NCI-H460 (cell line): ENCODE measurements at places on chromosomes 11 and 22.
A peak's percentile ranks its signal among the peaks of the same experiment; 100 is the strongest.

DNA sequence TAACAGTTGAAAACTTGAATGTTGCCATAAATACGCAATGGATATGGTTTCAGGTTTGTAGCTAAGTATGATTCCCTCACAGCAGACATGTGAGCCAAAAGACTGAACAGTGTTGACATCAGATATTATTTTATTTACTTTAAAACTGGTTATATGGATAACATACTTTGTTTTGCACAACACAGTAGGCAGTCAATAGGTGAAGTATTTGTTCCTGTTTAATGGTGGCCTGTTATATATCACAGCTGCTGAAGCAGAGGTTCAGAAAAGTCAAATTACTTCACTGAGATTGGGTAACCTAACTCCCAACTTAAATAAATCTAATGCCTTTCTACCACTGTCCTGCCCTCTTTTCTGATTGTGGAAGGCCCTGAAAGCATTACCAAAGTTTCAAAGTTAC is 44.6 kb downstream of the YAP1 start:
- no peak for DNase-seq

- no peak for DNase-seq
Observed at GRCh38 chr22:40256516-40256915, 78.8 kb downstream of the TNRC6B start.

GRCh38 chr22:40533712-40534378 is 102.7 kb downstream of the MRTFA start:
- no peak for DNase-seq

DNA sequence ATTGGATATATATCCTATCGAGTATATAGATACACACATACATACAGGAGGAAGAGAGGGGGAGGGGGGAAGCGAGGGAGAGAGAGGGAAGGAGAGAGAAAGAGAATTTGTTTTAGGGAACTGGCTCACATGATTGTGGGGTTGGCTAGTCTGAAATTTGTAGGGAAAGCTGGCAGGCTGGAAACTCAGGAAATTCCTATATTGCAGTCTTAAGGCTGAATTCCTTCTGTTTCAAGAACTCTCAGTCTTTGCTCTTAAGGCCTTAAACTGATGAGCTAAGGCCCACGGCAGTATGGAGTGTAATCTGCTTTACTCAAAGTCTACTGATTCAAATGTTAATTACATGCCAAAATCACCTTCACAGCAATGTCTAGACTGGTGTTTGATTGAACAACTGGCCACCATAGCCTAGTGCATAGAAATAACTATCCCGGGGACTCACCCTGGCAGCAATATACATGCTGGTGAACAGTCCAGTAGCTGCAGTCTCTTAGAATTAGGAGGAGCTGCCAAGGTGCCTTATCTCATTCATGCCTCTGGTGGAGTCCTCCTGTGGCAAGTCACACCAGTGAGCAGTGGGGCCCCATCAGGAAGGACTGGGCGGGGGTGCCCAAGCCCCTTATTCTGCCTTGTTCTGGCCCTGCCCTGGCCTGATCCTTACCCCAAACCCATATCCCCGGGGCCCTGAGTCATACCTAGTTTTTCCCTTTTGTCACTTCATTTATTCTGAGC is 59.7 kb upstream of the AMPD3 start:
- no peak for DNase-seq

DNA sequence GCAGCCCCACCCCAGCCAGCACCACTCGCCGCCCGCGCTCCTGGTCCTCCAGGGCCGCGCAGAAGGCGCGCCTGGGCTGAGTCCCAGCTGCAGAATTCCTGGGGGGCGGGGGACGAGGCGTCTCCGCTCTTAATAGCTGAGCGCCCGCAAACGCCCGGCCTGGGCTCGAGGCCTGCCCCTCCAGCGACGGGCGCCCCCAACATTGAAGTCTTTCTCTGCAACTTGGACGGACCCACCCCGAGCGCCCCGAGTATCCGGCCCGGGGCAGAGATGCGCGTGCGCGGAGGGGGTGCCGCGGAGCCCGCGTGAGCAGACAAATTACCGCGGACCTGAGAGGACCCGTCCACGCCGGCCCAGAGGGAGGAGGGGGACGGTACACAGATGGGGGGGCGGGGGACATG is 6.7 kb upstream of the SYT7 start:
- DNase-seq: no peak

GRCh38 chr11:120432056-120433018 is 79.2 kb upstream of the GRIK4 start:
- peak; percentile 73 for DNase-seq

- DNase-seq: no peak
Observed at GRCh38 chr22:38211556-38211955, 9.8 kb downstream of the MAFF start.

- no peak for DNase-seq
Observed at GRCh38 chr11:29310725-29311342, 706.0 kb downstream of the KCNA4 start.

DNA sequence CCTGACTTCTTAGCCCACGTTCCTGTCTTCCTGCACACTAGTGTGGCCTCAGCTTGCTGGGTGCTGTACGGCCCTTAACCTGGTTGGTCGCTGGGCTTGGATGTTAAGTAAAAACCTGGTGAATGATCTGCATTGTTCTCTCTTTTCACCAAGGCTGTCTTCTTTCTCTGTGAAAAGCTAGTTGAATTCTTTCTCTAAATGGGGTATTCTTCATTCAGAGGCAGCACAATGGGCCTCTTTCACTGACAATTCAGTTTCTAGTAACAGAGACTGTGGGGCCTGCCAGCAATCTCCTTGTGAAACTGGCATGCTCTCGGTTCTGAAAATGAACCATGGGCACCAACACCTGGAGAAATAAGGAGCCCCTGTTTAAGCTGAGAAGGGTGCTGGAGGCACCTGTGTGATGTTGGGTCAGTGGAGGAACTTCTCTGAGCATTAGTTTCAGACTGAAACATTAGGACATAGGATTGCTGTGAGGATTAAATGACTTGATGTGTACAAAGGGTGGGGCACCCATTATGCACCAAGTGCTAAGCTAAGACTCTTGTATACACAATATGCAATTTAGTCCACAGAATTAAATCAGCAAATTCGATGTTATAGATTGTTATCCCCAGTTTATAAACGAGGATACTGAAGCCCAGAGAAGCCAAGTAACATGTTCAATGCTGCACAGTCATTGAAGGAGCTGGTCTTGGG is 33.1 kb upstream of the ELF5 start:
- peak; percentile 15 for DNase-seq

- DNase-seq: no peak
Observed at GRCh38 chr11:3042496-3043314, 14.5 kb downstream of the CARS1 start.

DNA sequence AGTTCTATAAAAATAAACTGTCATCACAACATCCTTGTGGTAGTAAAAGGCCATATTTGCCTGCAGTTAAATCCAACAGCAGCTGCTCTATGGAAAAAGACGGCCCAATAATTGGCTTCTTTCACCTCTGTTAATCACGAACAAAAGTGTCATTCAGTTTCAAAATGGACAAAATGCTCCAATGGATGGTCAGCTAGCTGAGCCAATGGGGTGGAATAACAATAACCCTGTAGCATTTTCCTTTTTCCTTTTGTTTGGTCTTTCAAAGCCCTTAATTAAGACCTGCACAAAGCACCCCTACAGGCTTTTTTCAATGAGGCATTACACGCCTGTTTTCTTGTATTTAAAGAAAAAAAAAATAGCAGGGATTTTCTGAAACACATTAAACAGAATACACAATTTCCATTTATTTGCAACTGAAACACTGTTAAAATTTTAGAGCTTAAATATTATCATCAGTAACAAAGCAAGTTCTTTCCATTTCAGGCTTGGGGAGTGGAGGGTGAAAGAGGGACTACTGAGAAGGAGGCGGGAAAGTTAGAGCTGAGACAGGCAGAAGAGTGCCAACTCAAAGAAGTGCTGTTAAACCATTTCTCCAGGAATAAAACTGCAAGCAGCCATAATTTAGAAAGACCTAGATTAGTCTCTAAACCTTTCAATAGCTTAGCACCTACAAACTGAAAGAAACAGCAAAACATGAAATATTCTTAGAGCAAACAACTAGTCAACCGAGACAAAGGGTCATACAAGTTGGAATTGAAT is 28.7 kb downstream of the LGR4 start:
- no peak for DNase-seq

GRCh38 chr22:29216011-29216872 is 10.5 kb downstream of the EMID1 start:
- DNase-seq: no peak

DNA sequence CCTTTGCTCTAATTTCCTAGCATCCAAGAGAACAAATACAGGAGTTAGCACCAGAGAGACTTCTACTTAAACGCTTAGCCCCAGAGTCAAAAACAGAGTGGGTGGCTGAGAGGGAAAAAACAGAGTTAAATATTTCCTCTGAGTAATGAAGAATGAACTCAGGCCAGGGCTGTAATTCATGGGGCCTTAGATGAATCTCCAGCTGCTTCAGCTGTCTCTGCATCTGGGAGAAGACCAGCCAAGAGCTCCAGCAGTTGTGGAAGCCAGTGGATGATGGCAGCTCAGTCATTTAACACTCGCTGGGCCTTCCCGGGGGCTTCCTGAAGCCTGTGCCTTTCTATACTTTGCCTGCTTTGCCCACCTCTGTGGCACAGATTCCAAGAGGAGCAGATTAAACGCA is 5.7 kb upstream of the ADAMTS15 start:
- DNase-seq: no peak

DNA sequence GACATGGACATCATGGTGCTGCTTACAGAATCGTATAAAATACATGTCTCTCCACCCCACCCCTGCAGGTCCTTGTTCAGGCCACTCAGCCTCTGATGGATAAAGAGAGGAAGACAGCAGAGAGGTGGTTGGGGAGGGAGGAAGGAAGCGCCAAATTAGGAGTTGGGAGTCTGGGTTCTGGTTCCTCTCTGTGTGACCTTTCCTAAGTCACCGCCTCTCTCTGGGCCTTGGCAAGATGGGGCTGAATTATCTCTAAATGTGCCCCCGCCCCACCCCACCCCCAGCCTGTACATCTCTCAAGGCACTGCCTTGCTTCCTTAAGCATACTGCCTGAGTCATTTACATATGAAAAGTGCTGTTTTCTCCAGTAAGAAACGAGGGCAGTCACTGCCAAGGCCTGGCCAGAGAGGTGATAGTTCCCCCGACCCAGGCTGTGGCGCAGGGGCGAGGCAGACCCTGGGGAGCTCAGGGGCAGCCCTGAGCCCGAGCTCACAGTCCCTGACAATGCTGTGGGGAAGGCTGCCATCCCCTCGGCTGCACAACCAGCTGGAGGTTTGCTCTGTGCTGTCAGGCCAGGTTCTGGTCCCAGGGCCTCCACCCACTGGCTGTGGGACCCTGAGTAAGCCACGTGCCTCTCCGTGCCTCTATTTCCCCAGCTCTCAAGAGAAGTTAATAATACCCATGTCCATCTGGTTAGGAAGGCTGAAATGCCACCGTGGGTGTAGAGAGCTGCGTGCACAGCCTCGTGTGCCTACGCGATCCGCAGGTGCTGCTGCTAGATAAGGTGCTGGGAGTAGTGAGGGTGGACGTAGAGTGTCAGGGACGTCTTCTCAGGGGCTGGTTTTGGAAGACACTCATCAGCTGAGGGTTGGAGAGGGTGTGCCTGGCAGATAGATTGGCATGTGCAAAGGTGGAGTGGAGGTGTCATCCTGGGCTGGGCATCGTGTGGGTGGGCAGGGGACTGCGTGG is 55.3 kb downstream of the CACNA1I start:
- DNase-seq: no peak

GRCh38 chr11:90284171-90284570 is 61.3 kb upstream of the CHORDC1 start:
- DNase-seq: no peak

GRCh38 chr11:10298342-10298741 is 4.3 kb upstream of the SBF2 start:
- DNase-seq: no peak

GRCh38 chr11:114179234-114179941 is 116.8 kb upstream of the NNMT start:
- no peak for DNase-seq

GRCh38 chr11:59501931-59502330 is 1.4 kb upstream of the OR4D11 start:
- no peak for DNase-seq

- no peak for DNase-seq
Observed at GRCh38 chr22:25137577-25138525, 61.8 kb upstream of the CRYBB3 start.

- DNase-seq: no peak
Observed at GRCh38 chr22:19275919-19276600, 15.5 kb downstream of the CLTCL1 start.

GRCh38 chr11:81579339-81579738 is 1154.3 kb downstream of the FAM181B start:
- DNase-seq: no peak

DNA sequence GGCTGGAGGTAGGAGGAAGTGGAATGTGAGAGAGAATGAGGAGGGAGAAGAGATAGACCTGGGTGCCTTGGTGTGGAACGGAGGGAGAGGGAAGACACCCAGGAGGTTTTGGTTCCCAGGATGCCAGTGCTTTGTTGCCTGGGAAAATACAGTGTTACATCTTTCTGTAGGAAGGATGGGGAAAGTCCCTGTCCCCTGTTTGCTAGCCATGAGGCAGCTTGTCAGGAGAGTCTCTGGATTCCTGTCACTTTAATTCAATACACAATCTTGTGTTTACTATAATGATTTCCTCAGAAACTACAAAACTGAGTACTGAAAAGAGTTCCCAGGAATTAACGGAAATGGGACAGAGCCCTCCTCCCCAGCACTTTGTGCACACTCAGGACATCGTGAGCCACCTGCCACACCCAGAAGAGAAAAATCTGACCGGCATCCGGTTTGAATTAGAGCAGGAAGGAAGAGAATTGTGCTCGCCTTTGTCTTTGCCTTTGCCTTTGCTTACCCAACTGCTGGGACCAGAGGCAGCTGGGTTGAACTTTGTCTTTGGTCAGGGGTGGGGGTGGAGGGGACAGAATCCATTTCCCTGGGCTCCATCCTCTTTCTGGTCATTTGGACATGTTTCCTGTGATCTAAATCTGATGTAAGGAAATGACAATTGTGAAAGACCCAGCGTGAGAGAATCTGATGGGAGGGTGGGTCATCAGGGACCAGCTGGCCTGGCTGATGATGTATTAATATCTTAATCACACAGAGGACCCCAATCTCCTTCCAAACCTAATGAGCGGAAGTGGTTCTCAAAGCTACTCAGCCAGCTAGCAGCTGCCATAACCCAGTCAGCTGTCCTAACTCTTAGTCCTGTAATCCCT is 1.3 kb upstream of the LIMK2 start:
- DNase-seq: peak; percentile 83

DNA sequence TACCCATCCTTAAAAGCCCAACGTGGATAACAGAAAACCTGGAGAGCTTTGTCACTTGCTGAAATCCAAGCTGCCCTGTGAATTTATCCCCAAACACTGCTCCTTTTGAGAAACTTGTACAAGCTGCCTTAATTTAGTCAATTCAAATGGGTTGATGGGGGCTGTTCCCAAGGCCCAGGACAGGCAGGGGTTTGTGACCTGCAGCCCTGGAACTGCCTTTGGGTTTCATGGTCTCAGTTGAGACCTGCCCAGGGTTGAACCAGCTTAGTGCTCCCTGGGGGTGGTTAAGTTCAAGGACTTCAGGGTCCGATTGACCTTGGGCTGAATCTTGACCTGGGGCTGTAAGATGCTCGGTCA is 112.1 kb upstream of the OR4B1 start:
- no peak for DNase-seq

DNA sequence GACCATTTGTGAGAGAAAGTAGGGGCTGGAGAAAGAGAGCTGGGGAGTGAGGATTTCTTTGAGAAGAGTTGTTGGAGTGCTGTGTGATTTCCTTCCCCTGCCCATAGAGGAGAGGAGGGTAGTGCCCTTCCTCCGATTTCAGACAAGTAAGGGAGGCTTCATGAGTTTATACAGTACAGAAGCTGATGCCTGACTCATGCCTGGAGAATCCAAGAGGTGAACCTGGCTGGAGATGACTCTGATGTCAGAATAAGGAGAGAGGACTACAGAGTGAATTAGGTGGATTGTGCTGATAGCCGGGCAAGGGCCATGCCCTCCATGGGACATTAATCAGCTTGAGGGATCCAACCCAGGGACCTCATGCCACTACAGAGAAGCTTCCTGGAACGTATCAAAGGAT is 91.6 kb downstream of the FAR1 start:
- no peak for DNase-seq
